Endothelial cell (in vitro differentiated cells): ENCODE measurements at places on chromosomes 7 and 10. TPM values are rescaled to one million over a fixed set of nuclear protein-coding genes. Genes with fewer than 3 reads are reported as not detected.

DNA sequence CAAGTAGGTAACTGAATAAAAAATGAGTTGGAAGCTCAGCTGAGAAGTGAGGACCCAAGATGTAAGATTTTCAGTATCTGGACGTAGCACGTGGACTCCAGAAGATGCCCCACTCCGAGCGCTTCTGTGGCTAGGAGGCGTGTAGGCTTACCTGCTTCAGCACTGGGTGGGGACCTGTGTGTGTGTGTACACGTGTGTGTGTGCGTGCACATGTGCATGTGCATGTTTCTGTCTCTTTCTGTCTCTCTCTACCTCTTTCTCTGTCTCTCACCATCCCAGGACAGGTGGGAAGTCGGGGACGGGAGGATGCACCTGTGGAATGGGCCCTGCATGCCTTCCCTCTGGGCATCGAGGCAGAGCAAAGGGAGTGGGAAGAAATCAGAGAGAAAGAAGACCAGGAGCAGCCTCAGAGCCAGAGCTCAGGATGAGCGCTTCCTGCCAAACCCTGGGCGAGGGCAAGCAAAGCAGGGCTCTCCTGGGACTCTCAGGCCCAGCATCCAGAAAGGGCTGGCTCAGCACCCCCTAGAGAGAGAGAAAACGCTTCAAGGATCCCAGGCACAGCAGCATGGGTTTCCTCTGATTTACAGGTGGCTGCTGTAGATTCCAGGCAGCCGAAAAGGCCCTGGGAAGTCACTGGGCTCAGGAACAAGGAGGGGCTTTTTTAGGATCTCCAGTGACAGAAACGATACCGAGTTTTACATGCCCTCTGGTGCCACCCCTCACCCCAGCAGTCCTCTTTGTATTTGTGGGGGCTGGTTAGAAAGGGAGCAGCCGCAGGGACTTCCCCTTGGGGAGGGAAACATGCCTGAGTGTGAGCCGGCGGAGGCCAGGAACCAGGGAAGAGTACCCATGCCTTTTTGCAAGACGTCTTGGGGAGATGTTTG, 28.5 kb downstream of the CXCL12 start:
- peaks cover 9% of the 10 kb centered on the region for H3K27me3 ChIP-seq
- no peak for DNase-seq
- H3K27ac ChIP-seq = no peak overlapping the region
- no peaks in the 10 kb centered on the region for H3K36me3 ChIP-seq
- peaks cover 17% of the 10 kb centered on the region for H3K4me1 ChIP-seq

DNA sequence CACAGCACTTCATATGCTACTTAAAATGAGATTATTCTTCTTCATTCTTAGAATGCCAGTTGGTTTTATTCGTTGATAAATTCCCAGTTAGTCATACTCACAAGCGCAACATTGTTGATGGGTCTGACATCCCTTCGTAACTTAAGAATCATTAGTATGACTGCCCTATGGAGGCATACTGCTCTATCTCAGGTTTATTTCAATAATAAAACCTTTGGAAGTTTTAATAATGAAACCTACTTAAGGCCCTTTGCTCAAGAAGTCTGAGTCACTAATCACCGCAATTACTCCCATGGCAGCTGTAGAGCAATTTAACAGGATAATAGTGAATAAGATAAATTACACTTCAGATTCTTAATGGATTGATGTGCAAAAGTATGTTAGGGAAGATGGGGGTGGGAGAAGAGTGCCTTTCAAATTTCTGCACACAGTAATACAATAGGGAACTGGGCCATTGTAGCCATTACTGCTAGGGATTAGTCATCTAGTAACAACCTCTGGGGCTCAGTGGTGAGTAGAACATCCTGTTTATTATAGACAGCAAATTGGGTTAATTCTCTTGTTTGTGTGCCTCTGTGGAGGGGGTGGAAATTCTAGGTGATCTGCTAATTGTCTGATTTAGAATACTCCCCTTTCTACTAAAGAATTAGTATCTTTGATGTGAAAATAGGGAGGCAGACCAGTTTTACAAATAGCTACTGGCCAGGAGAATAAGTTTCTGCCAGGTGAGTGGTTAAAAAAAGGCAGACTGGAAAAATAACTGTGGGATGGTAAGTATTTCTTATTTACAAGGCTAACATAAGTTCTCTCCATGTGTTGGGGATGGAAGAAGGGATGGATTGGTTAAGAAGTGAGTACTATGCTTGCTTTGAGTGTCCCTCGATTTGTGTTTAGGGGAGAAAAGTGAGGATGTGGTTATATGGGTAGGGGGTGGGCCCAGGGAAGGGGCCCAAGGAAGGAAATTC, 74.5 kb upstream of the VKORC1L1 start:
- H3K4me3 ChIP-seq = peak overlapping the region; percentile 43
- peak overlapping the region; percentile 93 for H3K27ac ChIP-seq
- peaks cover 4% of the 10 kb centered on the region for H3K27me3 ChIP-seq
- peaks cover 9% of the 10 kb centered on the region for H3K36me3 ChIP-seq
- no peak for DNase-seq

DNA sequence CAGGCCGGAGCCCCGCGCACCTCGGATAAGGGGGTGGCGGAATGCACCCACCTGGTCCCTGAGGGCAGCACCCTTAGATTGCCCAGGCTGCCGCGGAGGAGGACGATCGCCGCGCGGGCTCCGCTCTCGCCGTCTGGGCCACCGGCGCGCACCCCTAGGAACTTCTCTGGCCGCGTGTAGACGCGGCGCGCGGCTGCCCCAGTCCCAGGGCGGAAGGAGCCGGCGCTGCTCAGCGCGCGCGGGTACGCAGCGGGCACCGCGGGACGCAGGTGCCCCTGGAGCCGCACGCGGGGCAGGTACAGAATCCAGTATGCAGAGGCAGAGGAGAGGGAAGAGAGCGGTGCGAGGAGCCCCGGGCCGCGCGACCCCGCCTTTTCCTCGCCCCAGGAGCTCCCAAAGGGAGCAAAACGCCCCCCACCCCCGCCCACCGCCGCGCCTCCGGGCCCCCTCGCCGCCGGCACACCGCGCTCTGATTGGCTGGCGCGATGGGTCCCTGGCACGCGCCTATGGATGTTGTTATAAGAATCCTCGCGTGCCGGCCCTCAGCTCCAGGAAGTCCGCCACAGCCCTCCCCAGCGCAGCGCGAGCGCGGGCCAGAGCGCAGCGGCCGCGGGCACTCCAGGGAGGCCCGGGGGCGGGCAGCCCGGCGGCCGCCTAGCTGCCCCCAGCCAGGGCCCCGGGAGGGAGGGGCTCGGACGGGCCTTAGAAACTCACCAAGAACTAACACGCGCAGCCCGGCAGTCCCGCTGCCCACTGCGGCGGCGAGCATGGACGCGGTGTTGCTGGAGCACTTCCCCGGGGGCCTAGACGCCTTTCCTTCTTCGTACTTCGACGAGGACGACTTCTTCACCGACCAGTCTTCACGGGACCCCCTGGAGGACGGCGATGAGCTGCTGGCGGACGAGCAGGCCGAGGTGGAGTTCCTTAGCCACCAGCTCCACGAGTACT, at the start of gene PTF1A:
Gene PTF1A, plus strand, starts transcription at position 549 of the 948 bp plus-strand sequence. Its CDS starts 219 bp downstream, at position 768.
- H3K4me3 ChIP-seq = no peak within 1 kb of the TSS
- H3K4me1 ChIP-seq = peaks cover 14% of the 10 kb centered on the region
- no peak for DNase-seq
- peaks cover 4% of the 10 kb centered on the region for H3K36me3 ChIP-seq
- H3K27ac ChIP-seq = no peak within 1 kb of the TSS
- peaks cover 41% of the 10 kb centered on the region for H3K27me3 ChIP-seq

GRCh38 chr7:126401918-126402317, 850.8 kb downstream of the GRM8 start:
- no peak overlapping the region for H3K4me3 ChIP-seq
- H3K4me1 ChIP-seq = peaks cover 7% of the 10 kb centered on the region
- no peak overlapping the region for H3K27ac ChIP-seq
- peaks cover 2% of the 10 kb centered on the region for H3K27me3 ChIP-seq
- no peaks in the 10 kb centered on the region for H3K36me3 ChIP-seq
- no peak for DNase-seq

- no peak overlapping the region for H3K4me3 ChIP-seq
- no peaks in the 10 kb centered on the region for H3K4me1 ChIP-seq
- H3K36me3 ChIP-seq = no peaks in the 10 kb centered on the region
- no peaks in the 10 kb centered on the region for H3K27me3 ChIP-seq
- DNase-seq = no peak
- H3K27ac ChIP-seq = no peak overlapping the region
Measured at GRCh38 chr7:78326189-78326588, 527.6 kb downstream of the PHTF2 start.

- H3K4me3 ChIP-seq = no peak overlapping the region
- H3K4me1 ChIP-seq = peaks cover 17% of the 10 kb centered on the region
- DNase-seq = no peak
- peaks cover 14% of the 10 kb centered on the region for H3K27me3 ChIP-seq
- H3K36me3 ChIP-seq = peaks cover 11% of the 10 kb centered on the region
Measured at GRCh38 chr10:69407621-69408301, 9.0 kb downstream of the TACR2 start.

GRCh38 chr7:105910172-105910571, 33.8 kb upstream of the ATXN7L1 start:
- H3K4me1 ChIP-seq = peaks cover 7% of the 10 kb centered on the region
- no peak for DNase-seq
- H3K4me3 ChIP-seq = no peak overlapping the region
- no peak overlapping the region for H3K27ac ChIP-seq

MUC12 gene
- total RNA-seq = 1.3 TPM

DNA sequence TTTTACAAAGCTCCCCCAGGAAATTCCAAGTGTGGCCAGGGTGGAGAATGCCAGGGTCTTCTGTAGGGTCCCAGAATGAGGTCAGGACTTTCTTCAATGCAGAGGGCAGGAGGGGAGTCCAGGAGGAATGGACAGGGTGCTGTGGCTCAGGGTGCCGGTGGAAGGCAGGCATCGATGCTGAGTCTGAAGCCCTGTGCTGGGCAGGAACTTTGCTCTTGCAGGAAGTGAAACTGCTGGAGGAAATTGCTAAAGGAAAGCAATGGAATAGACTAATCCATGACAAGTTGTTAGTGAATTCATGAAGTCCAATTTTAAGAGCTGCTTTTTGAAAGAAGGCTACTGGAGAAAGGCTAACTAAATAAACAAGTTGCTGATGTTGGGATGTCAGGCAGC, 14.8 kb downstream of the PTPRE start:
- H3K27me3 ChIP-seq = peaks cover 17% of the 10 kb centered on the region
- no peak overlapping the region for H3K4me3 ChIP-seq

- no peak overlapping the region for H3K27ac ChIP-seq
- H3K36me3 ChIP-seq = peaks cover 1% of the 10 kb centered on the region
- DNase-seq = no peak
- H3K27me3 ChIP-seq = no peaks in the 10 kb centered on the region
- H3K4me1 ChIP-seq = peaks cover 11% of the 10 kb centered on the region
Measured at GRCh38 chr7:17944720-17945119, 4.4 kb upstream of the SNX13 start.

DNA sequence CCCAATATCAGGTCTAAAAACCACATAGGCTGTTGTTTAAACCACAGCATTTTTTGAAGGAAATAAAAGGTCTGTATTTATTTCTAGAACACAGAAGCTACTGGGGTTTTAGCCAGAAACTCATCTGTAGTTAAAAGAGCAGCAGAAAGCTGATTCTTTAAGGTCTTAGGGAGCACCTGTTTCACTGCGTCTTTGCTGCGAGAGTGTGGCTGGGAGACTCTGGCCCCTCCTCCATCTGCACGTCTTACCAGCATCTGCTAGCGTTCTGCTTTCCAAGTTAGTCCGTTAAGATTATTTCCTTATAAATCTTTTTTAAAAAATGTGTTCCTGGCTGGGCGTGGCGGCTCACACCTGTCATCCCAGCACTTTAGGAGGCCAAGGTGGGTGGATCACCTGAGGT, 95.9 kb downstream of the ADARB2 start:
- no peak overlapping the region for H3K27ac ChIP-seq
- no peaks in the 10 kb centered on the region for H3K4me1 ChIP-seq
- no peaks in the 10 kb centered on the region for H3K27me3 ChIP-seq
- H3K36me3 ChIP-seq = no peaks in the 10 kb centered on the region

DNA sequence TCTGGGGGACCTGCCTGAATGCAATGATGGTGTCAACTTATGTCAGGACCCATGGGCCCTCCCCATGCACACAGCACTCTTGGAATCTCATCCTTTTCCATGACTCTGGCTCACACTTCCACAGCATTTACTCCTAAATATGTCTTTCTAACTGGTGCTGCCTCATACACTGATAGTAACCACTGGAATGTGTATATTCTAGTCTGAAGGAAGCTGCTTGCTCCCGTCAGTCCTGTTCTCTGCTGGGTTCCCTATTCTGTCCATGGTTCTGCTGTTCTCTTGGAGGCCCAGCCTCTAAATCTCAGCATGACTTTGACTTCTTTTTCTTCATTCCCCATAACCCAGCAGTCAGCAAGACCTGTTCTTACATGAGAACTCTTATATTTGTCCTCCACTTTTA, 1055.1 kb downstream of the KCNMA1 start:
- H3K27me3 ChIP-seq = peaks cover 2% of the 10 kb centered on the region
- peaks cover 4% of the 10 kb centered on the region for H3K4me1 ChIP-seq
- no peaks in the 10 kb centered on the region for H3K36me3 ChIP-seq
- no peak overlapping the region for H3K27ac ChIP-seq

UPK3B gene
- total RNA-seq = 0.87 TPM

ADAMTS14 gene
- total RNA-seq = 1.1 TPM

- no peak for DNase-seq
- H3K27ac ChIP-seq = no peak overlapping the region
- no peaks in the 10 kb centered on the region for H3K4me1 ChIP-seq
- H3K27me3 ChIP-seq = peaks cover 4% of the 10 kb centered on the region
Measured at GRCh38 chr7:7771452-7771851, 53.0 kb upstream of the RPA3 start.

DNA sequence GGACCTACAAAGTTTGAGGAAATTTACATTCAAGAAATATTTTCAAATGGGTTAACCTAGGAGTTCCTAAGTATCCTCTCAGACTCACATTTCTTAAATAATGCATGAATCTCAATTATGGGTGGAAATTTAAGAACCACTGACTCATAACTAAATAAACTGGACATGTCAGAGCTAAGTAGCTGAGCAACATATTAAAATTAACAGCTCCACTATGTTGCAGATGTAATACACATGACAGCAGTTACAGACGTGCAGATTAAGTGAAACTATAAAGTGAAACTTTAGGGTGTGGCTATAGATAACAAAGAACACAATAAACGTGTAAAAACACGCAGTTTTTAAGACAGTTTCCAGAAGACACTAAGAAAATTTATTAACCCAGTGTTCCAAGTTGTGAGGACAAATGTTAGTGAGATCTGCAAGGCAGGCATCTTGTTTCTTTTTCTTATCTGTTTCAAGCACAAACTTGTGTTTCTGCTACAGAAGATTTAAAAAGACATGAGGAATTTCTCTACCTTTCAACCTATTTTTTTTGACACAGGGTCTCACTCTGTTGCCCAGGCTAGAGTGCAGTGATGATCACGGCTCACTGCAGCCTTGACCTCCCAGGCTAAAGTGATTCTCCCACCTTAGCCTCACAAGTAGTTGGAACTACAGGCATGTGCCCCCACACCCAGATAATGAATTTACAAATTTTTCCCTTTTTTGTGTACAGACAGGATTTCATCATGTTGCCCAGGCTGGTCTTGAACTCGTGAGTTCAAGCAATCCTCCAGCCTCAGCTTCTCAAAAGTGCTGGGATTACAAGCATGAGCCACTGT, 25.3 kb downstream of the DNMBP start:
- no peak overlapping the region for H3K27ac ChIP-seq
- H3K4me3 ChIP-seq = no peak overlapping the region
- H3K4me1 ChIP-seq = peaks cover 11% of the 10 kb centered on the region
- no peak for DNase-seq
